Ecto neural progenitor cell (in vitro differentiated cells): ENCODE measurements at places on chromosomes 5 and 9.

DNA sequence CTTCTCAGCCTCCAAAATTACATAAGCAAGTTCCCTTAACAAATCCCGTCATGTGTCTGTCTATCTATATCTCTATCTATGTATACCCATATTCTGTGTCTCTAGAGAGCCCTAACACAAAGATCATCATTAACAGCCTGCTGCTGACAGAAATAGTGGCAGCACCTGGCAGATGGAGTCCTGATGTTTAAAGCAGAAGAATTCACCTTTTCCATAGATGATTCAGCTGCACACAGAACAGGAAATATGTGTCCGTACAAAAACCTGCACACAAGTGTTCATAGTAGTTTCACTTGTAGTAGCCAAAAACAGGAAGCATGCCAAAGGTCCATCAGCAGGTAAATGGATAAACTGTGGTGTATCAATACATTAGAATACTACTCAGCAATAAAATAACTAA, 45.0 kb upstream of the ACO1 start:
- DNase-seq, result no peak

- no peak for DNase-seq
Measured at GRCh38 chr5:111585946-111586345, 73.6 kb upstream of the STARD4 start.

GRCh38 chr9:94084314-94084713, at the start of gene PTPDC1:
PTPDC1 (plus strand) TSS chr9:94084464; CDS start chr9:94084531, 67 bp downstream.
- DNase-seq, result peak; percentile 62

GRCh38 chr5:1133108-1133507, 21.2 kb upstream of the SLC12A7 start:
- no peak for DNase-seq

DNA sequence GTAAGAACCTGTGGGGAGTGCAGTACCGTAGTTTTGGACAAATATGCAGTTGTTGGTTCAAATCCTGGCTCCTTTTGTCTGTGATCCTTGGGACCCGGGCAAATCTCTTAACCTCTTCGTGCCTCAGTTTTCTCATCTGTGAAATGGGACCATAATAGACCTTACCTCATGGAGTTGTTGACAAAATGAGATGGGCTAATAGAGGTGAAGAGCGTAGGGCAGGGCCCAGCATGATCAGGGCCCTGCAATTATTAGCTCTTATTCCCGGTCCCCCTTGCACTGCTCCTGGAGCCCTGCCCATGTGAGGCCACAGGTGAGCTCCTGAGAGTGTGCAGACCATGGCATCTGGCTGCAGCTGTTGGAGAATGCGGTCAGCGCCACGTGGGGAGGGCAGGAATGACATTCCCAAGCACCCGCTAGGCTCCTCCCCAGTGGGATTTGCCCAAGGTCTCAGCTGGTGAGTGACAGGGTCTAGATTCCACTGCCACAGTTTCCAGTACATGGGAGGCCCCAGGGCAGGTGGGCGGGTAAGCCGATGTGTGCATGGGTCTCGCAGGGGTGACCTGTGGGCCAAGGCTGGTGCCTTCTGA, 41.0 kb downstream of the NEK6 start:
- DNase-seq, result no peak

DNA sequence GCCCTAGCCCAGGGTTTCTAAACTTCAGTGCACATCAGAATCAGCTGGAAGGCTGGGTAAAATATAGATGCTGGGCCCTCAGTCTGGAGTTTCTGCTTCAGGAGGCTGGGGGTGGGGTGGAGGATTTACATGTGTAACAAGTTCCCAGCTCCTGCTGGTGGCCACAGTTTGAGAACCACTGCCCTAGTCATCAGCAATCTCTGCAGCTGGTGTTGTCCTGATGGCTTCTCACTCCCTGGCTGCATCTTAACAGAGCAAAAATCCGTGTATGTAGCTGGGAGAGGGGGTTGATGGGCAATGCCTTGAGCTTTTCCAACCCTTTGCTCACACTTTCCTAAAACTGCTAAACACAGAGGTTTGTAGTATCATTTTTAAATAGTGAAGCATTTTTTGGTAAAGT, 186.0 kb upstream of the KLF9 start:
- no peak for DNase-seq

DNA sequence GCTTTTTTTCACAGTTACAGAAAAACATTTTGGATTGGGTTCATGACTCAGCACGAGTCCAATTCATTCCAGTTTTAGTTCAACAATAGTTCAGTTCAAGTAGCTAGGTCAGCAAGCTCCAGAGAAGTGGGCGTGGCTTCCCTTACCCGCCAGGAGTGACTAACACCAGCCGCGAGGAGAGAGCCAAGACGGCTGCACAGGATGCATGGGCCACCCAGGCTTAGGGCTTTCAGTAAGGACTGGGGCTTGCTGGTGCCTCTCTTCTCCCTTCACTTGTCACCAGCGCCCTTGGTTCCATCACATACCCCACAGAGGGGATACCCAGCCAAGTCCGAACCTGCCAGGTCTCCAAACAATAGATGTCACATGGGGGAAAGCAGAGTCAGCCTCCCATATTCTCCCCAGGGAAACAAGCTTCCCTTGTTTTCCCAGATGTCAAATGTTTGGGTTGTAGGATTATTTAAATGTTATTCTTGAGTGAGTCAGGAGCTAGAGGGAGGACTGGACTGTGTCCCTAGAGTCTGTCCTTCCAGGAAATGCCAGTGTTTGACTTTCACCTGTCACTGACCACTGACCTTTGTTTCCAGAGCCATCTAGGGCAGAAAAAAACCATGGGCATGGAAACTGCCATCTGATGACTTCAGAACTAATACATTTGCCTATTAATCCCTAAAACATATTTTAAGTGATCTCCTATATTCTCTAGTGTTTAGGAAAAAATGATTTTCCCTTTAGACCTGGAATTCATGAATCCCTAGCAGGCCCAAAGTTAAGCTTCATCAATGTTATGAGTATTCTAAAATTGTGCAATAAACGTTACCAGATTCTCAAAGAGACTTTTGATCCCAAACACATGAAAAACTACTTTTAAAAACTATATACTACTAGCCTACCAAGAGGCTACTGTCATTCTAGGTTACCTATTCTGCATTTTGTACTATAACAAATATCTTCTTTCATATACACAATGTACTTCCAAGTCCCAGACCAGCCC, 51.9 kb downstream of the NIPAL4 start:
- no peak for DNase-seq

- DNase-seq, result no peak
Measured at GRCh38 chr5:155649666-155650065, 636.1 kb downstream of the KIF4B start.

DNA sequence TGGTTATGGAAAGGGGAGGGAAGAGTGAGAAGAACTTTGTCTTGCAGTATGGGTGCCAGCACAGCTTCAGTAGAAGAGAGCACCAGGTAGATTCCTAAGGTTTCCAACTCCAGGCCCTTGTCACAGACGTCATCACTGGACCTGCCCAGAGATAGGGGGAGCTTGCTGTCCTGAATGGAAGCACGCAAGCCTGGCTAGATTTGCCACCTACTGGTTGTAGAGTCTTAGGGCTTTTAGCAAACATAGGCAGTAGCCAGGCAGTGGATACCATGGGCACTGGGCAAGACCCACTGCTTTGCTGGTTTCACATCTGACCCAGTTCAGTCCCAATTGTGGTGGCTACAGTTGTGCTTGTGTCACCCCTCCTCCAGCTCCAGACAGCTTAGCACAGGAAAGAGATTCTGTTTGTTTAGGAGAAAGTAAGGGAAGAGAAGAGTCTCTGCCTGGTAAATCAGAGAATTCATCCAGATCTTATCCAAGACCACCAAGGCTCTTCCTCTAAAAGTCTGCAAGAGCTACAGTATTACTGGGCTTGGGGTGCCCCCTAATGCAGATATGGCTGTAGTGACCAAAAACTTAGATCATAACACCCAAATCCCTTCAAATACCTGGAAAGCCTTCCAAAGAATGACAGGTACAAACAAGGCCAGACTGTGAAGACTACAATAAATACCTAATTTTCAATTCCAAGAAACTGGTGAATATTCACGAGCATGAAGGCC, 158.9 kb downstream of the HINT1 start:
- no peak for DNase-seq

GRCh38 chr5:61966997-61967396, 339.0 kb upstream of the KIF2A start:
- no peak for DNase-seq

DNA sequence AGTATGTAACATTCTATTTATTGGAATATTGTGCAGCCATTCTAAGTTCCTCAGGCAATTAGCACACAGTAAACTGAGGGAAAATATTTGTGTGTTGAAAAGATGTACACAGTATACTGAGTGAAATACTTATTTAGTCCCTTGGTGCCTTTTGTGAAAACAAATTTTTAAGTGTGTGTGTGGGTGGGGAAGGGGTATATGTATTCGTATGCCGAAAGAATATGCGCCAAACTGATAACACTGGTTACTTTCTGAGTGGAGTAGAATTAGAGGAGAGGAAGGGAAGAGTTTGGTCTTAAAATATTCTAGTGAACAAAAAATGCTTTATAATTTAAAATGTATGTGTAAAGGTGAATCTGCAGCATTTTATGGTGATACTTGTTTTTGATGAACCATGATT, 3.1 kb downstream of the DCP2 start:
- no peak for DNase-seq

DNA sequence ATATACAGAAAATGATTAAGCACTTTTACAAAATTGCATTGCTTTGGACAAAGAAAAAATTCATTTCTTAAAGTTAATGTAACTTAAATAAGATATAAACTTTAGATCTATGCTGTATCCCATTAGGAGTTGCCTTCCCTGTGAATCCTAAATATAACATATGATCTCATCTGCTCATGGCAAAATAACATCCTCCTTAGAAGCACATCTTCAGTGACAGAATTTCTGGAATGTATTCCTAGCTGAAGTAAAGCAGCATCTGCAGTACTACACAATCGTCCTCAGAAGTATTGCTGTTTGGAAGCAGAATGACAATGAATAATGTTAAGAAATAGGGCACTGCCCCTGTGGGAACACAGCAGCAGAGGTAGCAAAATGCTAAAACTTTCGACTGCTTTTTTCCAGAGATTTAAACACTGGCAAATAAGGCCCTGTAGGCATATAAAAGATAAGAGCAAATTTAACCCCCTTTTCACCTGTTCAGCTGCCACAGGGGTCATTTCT, 571.0 kb downstream of the PTPRD start:
- no peak for DNase-seq

- no peak for DNase-seq
Measured at GRCh38 chr9:122337556-122337929, 33.3 kb upstream of the PTGS1 start.

GRCh38 chr5:137575847-137576246, 76.7 kb upstream of the SPOCK1 start:
- no peak for DNase-seq

DNA sequence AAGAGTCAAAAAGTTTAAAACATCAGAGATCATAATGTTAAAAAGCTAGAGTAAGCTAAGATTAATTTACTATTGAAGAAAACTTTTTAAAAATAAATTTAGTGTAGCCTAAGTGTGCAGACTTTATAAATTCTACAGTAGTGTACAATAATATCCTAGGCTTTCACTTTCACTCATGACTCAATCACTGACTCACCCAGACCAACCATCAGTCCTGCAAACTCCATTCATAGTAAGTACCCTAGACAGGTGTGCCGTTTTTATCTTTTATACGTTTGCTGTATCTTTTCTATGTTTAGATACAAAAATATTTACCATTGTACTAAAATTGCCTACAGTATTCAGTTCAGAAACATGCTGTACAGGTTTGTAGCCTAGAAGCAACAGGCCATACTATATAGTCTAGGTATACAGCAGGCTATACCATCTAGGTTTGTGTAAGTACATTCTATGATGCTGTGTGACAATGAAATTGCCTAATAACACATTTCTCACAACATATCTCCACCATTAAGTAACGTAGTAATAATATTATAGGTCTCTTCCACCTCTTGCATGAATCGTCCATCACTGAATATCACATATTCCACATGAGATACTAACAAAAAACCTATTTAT, 59.2 kb downstream of the MEGF9 start:
- DNase-seq, result no peak

GRCh38 chr5:124287813-124288212, 458.6 kb downstream of the ZNF608 start:
- no peak for DNase-seq

DNA sequence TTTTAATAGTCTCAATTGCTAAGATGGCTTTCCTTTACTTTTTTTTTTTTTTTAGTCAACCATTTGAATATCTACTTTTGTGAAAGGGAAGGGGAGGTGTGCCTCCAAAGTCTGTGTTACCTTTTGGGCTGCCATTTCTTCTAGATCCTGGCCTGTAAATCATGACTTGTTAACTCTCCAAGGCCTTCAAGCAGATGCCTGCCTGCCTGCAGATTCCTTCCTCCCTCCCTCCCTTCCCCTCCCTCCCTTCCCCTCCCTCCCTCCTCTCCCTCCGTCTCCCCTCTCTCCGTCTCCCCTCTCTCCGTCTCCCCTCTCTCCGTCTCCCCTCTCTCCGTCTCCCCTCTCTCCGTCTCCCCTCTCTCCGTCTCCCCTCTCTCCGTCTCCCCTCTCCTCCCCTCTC, 73.1 kb downstream of the COMMD10 start:
- no peak for DNase-seq

DNA sequence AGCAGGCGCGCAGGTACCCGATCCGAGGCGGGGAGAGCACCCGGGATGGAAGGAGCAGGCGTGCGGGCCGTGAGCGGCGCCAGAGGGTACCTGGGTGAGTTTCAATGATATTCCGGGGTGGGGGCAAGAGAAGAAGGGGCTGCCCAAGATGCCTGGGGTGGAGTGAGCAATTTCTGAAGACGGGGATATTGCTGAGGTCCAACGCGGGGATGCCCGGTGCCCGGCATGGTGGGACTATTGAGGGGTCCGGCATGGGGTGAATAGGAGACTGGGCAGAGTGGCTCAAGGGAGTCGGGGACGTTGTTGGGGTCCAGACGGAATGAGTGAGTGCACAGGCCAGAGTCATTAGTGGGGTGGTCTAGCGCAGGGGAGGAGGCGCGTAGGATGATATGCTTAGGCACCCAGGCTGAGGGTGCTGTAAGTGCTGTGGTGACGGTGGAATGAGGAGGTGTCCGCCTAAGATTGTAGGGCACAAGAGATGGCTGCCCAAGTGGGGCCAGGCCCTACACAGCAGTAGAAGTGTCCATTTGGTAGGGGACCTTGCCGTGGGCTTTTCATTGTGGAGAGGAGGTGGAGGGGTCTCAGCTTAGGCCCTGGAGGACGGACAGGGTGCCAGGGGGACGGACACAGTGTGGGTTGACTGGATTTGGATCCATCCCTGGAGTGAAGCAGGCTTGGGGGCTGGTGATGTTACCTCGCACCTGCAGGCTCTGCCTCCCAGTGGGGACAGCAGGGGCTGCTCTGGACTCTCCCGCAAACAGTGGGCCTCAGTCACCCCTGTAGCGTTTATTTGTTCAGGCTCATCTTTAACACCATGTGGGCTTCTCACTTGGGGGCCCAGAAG, 719 bp downstream of the MIGA2 start:
- DNase-seq, result no peak

- DNase-seq, result no peak
Measured at GRCh38 chr5:40045429-40045828, 620.6 kb upstream of the DAB2 start.
